ENCODE measurements at places on chromosomes 4 and X.

GRCh38 chr4:38560768-38561558 lies 103.0 kb upstream of the KLF3 start:
- DNase-seq = no peak

GRCh38 chr4:145557720-145558119 lies 61.5 kb upstream of the MMAA start:
- peak; percentile 50 for DNase-seq

- no peak for DNase-seq
Measured at GRCh38 chr4:186688150-186688943, 35.3 kb downstream of the FAT1 start.

- no peak for DNase-seq
Measured at GRCh38 chr4:160143574-160143973, 1040.7 kb downstream of the RAPGEF2 start.

DNA sequence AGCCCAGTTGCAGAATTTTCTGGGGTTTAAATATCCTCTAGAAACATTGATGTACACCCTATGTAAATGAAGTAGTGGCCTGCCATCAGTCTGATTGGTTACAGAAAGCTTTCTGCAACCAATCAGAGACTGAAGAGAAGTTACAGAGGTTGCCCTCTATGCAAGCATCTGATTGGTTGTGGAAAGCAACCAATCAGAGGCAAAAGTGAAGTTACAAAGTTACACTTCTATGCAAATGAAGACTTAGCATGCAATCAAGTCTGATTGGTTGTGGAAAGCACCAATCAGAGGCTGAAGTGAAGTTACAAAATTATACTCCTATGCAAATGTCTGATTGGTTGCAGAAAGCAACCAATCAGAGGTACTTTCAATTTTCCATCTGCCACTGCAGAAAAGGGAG lies 51.9 kb upstream of the USP9X start:
- DNase-seq = no peak

- no peak for DNase-seq
Measured at GRCh38 chr4:42555828-42556227, 101.1 kb downstream of the ATP8A1 start.

GRCh38 chrX:134244043-134244442 lies 7.1 kb downstream of the CCDC160 start:
- DNase-seq = no peak

DNA sequence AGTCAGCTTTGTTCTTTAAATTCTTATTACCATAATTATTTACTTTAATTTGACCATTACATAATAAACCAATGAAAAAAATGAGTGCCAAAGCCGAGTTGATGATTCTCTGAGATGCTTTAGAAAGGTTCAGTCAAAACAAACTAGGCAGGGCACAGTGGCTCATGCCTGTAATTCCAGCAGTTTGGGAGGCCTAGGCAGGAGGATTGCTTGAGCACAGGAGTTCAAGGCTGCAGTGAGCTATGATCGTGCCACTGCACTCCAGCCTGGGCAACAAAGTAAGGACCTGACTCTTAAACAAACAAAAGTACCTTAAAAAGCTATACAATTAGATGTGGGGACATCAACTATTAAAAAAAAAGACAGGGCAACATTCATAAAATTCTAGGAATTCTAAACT lies 75.0 kb downstream of the AFAP1 start:
- no peak for DNase-seq

DNA sequence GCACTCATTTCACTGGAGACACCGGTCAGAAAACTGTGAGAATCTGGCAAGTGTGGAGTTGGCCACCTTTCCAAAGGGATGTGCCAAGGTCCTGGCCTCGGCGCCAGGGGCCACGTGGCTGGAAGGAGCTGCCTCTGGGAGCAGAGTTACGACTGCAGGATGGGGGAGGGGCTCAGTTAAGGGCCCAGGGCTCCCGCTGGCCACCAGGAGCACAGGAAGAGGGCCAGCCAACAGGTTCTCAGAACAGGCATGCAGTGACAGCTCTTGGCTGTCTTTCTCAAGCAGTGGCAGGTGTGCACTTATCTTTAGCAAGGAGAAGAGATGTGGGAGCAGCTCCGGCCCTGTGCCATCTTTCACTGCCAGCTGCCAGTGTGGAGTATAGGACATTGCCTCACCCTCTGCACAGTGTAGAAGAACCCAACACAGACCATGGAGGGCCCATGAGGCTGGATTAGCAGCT lies 115.9 kb upstream of the RBPJ start:
- DNase-seq = peak; percentile 68

GRCh38 chrX:35819241-35819640 lies 21.1 kb downstream of the MAGEB16 start:
- no peak for DNase-seq

DNA sequence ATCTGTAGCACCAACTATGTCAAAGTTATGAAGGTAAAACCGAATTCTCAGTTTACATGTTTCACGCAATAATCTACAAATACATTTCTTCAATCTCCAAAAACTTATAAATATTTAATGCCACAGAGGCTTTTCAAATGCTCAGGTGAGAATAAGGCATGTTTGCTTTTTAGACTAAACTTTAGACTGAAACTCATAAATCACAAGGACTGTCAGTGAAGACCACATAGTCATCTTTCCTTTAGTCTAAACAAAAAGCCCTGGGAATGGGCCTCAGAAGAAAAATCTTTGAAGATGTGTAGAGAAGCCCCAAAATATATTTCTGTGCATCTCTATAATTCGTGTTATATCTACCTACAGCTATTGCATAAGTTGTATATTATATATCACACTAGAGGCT lies 54.5 kb upstream of the DCTD start:
- no peak for DNase-seq

DNA sequence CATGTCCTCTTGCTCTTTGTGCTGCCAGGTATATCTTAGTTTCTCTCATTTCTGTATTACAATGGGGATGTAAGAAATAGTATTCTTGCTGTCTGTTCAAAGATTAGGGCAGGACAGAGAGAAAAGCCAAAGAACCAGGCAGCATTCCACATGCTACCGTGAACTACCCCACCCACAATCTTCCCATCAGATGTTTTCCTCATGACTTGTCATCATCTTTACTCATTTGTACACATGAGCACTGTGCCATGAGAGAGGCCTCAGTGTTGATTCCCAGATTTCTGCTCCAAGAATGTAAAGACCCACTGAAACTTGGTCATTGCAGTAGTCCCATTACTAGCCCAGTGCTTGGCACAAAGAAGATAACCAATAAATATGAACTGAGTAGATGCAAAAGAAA lies 354.6 kb upstream of the RASGEF1B start:
- no peak for DNase-seq

DNA sequence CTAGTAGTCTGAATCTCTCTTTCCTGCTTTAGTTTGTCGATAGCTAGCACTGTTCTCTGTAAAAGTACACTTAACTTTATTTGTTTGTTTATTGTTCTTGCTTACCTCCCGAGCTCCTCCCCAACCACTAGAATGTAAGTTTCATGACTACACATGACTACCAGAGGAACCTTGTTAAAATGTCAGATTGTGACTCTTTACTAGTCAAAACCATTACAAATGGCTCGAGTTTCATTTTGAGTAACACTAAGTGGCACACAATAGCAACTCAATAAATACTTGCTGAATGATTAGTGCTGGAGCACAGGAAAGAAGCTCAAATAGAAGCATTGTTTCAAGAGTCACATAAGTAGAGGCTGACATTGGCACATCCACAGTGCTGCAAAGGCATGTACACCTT lies 116.1 kb downstream of the MAPK10 start:
- no peak for DNase-seq

GRCh38 chr4:109589605-109590004 lies 29.6 kb downstream of the MCUB start:
- DNase-seq = no peak

DNA sequence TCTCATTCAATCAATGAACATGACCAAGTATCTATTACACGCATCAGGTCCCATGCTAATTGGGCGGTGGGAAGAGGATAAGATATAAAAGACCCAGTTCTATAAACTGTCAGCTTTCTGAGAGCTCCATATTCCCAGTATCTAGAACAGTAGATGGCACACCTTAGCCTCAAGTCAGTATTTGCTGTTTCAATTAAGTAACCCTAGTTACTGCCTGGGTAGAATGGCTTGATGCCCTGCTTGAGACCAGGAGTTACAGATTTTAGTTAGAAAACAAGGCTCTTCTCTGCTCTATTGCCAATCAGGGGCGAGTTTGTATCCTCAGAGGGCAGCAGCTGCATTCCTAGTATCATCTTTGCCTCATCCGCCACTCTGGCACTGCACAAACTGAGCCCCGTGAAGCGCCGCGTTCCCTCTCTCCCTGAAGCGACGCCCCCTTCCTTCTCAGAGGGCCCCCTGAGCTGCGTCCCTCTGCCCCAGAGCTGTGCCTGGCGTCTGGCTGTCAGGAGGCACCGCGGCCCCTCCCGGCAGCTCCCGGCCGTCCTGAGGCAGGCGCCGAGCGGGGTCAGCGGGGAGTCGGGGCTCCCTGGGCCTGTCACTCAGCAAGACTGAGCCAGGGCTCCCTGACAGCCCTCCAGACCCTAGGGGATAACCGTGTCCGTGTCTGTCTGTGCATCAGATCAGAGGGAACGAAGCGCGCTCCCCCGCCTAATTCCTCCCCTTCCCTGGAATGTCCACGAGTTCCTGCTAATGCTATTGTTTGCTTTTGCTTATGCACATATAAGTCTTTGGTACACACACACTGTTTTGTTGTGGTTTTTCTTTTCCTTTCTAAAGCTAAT lies 212.4 kb upstream of the TTC29 start:
- peak; percentile 46 for DNase-seq

GRCh38 chrX:123311486-123311885 lies 127.4 kb downstream of the GRIA3 start:
- no peak for DNase-seq

GRCh38 chr4:177404342-177404741 lies 37.9 kb downstream of the AGA start:
- DNase-seq = no peak

DNA sequence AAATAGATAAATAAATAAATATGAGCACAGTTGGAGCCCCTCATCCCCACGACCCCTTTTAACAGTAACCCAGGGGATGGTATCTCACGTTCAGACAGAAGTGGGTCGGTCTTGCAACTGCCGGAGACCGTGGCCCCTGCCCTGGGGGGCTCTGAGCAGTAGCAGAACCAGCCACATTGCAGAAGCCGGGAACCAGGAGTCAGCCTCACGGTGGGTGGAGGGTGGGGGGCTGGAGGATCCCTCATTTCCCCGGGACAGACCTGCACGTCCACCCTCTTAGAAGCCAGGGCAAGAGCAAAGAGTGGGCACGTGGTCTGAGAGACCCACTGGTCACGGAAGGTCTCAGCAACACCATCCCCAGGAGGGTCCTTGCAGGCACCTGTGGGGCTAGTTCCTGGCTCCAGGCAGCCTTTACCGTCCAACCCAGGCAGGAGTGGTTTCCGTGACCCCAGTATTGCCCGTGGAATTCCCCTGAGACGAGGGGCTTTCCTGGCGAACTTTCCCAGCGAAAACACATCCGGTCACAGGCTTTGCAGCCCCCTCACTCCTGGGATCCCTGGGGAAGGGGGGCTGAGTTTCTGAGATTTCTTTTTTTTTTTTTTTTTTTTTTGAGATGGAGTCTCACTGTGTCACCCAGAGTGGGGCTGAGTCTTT lies 8.8 kb upstream of the IL3RA start:
- DNase-seq = no peak

- DNase-seq = no peak
Measured at GRCh38 chrX:22032084-22032483, at the start of gene PHEX. Gene PHEX, plus strand, starts transcription at chrX:22032325. Its CDS starts 681 bp downstream, at chrX:22033006.

DNA sequence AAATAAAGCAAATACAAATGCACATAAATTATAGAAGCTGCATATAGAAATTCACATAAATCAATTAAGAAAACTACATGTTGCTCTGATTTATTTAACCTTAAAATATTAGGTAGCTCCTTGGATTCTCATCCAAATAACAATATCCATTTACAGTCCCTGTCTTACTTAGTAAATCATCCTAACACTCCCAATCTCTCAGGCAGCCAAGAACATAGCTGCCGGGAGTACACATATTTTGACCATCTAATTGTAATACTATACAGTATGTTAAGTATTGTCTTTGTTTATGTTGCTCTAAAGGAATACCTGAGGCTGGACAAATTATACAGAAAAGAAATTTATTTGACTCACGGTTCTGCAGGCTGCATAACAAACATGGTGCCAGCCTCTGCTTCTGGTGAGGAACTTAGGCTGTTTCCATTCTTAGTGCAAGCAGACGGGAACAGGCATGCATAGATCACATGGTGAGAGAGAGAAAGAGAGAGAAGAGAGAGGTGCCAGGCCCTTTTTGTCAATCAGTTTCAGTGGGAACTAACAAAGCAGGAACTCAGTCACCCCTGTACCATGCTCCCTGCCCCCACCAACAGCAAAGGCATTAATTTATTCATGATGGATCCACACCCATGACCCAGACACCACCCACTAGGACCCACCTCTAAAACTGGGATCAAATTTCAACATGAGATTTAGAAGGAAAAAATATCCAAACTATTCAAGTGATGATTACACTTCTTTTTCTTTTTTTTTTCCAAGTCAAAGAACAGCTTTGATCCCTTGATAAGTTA lies 614.8 kb upstream of the TECRL start:
- DNase-seq = no peak

DNA sequence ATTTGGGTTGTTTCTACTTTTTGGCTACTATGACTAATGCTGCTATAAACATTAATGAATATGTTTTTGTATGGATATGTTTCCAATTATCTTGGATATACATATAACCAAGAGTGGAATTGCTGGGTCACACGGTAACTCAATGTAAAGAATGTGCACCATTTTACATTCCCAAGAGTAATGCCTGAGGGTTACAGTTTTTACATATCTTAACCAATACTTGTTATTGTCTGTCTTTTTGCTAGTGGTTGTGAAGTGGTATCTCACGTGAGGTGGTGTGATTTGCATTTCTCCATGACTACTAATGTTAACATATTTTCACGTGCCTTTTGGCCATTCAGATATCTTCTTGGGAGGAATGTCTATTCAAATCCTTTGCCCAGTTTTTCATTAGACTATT lies 200.3 kb upstream of the MAB21L2 start:
- DNase-seq = no peak

GRCh38 chrX:153781428-153782047 lies 697 bp downstream of the SRPK3 start:
- peak; percentile 45 for DNase-seq

DNA sequence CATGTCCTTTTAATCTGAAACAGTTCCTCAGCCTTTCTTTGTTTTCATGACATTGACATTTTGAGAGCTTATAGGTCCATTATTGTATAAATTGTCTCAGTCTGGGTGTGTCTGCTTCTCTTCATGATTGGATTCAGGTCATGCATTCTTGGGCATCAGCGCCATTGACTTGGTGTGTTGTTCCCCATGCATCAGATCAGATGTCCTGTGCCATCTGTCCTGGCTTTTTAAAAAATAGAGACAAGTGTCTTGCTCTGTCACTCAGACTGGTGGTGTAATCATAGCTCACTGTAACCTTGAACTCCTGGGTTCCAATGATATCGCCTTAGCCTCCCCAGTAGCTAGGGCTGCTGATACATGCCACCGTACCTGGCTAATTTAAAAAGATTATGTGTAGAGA lies 55.7 kb downstream of the TBC1D14 start:
- no peak for DNase-seq

- DNase-seq = no peak
Measured at GRCh38 chr4:24645765-24646550, 61.6 kb upstream of the DHX15 start.
